Nucleus accumbens (tissue), 56 donors: ENCODE measurements at places on chromosomes 12 and 14.

DNA sequence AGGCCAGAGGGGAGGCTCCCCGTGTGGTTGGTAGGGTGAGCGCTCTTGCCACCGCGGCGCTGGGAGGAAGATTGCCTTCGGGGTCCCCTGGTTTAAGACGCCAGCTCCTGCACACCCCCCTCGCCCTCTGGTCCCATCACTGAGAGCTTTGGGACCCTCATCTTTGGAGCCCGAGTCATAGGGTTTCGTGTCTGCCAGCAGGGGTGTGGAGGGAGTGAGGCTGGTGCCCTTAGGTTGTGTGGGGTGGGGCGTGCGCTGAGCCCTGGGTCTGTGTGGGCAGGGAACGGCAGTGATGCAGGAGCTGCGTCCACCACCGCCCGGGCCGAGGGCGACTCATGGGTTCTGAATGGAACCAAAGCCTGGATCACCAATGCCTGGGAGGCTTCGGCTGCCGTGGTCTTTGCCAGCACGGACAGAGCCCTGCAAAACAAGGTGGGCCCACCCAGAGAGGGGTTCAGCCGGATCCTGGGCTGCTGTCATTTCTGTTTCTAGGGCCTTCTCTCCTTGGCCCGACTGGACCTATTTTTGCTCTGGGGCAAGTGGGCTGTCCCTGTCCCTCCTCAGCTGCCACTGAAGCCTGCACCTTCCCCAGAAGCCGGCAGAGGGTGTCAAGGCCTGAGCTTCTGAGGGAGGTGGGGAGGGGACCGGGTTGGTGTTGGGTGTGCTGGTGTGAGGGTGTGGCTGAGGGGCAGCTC lies 12.1 kb downstream of the ACADS start:
- no peak for DNase-seq

GRCh38 chr12:59093073-59093772 lies 172.9 kb upstream of the LRIG3 start:
- no peak for DNase-seq

DNA sequence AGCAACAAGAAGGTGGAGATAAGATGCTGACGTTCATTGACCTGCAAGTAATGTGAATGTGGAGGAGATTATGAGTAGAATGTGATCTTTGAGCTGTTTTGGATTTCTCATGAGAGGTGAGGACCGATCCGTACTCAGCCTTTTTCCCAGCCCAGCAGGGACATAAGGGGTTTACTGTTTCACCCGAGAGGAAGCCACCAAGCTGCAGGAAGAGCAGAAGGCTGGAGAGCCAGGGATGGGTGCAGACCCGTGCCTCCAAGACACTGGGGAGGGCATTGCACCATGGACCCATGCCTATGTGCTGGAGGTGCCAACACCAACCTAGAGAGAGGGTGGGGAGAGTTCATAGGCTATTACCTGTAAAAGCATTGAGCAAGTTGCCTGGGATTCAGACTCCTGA lies 206.0 kb upstream of the DIO3 start:
- DNase-seq: no peak

GRCh38 chr14:102654298-102654697 lies 61.8 kb downstream of the RCOR1 start:
- DNase-seq: peak; percentile 12

GRCh38 chr12:121580959-121581685 lies at the start of gene KDM2B:
Gene KDM2B (minus strand): TSS chr12:121581023. CDS start chr12:121580911, 112 bp downstream.
- DNase-seq: peak; percentile 41

DNA sequence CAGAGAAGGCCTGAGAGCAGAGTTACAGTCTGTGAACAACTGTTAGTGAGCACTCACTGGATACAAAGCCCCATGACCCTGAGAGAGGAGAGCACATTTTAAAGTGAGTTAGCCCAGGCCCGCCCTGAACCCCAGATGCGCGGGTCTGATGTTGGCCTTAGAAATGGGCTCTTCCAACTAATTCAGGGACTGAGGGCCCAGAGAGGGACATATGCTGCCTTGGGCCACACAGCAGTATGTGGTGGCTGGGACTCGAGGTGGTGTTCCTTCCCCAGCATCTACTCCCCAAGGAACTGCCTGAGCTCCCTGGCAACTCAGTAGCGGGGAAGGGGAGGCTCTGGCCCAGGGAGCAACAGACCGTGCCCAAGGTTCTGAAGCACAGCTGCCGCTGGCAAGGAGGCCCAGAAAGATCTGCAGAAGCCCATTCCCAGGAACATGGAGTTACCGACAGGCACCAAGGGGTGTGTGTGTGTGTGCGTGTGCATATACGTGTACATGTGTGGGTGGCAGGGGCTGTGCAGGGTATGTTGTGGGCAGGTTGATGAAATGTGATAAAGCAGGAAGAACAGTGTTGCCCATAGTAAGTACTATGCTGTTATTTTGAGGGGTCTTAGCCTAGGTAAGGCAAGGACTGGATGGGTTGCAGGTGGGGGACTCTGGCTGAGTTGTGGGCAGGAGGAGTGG lies 40.5 kb downstream of the KRT80 start:
- no peak for DNase-seq

- DNase-seq: no peak
Measured at GRCh38 chr12:1880153-1880845, 38.2 kb downstream of the CACNA2D4 start.

- DNase-seq: no peak
Measured at GRCh38 chr12:79933532-79934264, 1.2 kb downstream of the PPP1R12A start.

DNA sequence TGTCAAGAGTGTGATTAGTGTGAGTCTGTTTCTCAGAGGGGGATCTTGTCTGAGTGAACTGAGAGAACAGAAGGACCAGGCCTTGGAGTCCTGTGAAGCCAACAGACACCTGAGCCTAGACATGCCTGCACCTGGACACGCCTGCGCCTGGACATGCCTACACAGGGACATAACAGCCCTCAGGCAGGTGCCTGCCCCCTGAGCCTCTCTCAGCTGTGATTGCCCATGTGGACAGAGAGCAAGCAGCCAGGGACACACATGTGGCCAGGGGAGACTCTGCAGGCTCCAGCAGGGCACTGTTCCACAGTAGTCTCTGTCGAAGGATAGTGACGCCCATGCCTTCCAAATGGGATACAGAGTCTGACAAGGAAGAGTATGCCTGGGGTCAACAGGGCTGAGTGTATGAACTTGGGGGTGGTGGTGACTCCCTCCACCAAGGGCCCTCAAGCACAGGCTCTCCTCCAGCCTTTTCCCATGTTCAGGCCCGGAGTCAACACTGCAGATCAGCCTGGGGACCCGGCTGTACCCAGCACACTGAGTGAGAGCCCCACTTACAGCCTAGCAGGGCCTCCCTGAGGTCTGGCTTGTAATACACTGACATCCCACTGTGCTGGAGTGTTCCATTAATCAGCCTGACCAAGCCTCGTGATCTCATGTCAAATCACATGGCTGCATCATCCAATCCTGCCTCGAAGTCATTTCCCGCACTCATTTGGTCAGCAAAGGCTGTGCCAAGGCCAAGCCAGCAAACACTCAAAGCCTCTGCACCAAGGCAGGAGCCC lies 173.0 kb downstream of the CALM1 start:
- no peak for DNase-seq
